ENCODE measurements at places on chromosomes 3 and 15. TPM values are rescaled to one million over a fixed set of nuclear protein-coding genes. Genes with fewer than 3 reads are reported as not detected.

The ISLR gene
- 71.8 TPM for total RNA-seq

The EFHB gene
- 1.3 TPM for total RNA-seq

The ZPLD1 gene
- total RNA-seq, result 0.33 TPM

The TBC1D21 gene
- not detected for total RNA-seq

The BUB1B gene
- total RNA-seq, result 0.33 TPM

The SLC22A14 gene
- total RNA-seq, result not detected

The NMNAT3 gene
- total RNA-seq, result 6.6 TPM

The KPNA4 gene
- 25.2 TPM for total RNA-seq

All from breast epithelium (tissue), 4 donors.